Cardiac fibroblast (primary cell): ENCODE measurements at places on chromosomes 1 and 21.

- peak; percentile 73 for DNase-seq
These were observed 18.3 kb upstream of the ARID1A start for GRCh38 chr1:26677306-26678115.

GRCh38 chr1:41673806-41674205 is 189.3 kb upstream of the EDN2 start:
- DNase-seq, result no peak

- peak; percentile 90 for DNase-seq
These were observed 28.8 kb downstream of the SHISA4 start for GRCh38 chr1:201917362-201918033.

- DNase-seq, result no peak
These were observed 77.6 kb upstream of the CHRM3 start for GRCh38 chr1:239308701-239309333.

DNA sequence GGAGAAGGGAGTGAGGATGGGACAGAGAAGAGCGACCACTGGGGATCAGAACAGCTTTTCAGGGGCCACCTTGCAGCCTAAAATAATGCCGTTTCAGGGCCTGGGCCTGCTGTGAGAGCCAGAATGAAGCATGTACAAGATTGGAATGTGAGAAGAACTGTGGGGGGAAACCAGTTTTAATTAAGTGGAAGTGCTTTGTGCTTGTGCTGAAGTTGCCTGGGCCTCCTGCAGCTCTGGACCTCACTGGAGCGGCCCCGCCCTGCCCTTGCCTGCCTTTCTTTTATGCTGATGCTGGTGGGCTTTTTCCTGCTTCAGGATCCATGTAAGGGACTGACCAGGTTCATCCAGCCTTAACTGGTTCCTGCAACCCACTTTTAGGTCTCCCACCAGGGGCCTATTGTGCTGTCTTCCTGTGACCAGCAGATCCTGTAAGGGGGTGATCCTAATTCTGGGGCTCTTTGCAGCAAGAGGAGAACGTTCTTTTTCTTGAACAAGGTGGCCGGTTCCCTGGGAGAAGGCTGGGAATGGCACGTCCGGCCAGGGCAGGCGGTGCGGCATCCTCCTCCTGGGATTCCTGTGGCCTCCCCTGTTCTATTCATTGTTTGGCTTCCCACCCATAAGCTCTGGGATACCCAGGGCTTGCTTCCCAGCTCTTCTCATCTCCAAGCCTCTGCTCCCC is 3.2 kb downstream of the C1orf226 start:
- DNase-seq, result no peak

DNA sequence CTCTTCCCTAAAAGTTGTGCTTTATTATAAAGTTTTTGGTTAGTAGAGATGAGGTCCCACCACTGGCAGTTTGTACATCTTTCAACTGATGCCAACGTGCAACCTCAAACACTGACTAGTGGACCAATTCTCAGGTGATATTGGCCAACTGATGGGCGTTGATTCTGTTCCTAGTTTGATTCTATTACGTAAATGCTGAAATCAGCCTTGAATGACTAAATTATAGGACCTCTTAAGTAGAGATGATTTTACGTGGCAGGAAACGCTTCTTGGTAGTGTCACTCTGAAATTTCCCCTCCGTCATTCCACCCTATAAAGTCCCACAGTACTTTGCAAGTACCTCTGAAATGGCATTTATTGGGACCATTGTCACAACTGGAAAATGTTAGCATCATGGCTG is 8.8 kb upstream of the FNDC7 start:
- peak; percentile 73 for DNase-seq

GRCh38 chr1:53108646-53109580 is 33.5 kb downstream of the SLC1A7 start:
- peak; percentile 16 for DNase-seq

- no peak for DNase-seq
These were observed 2.5 kb downstream of the KRTAP10-11 start for GRCh38 chr21:44648557-44649311.

GRCh38 chr21:33684923-33685560 is 42.7 kb downstream of the ITSN1 start:
- peak; percentile 49 for DNase-seq

DNA sequence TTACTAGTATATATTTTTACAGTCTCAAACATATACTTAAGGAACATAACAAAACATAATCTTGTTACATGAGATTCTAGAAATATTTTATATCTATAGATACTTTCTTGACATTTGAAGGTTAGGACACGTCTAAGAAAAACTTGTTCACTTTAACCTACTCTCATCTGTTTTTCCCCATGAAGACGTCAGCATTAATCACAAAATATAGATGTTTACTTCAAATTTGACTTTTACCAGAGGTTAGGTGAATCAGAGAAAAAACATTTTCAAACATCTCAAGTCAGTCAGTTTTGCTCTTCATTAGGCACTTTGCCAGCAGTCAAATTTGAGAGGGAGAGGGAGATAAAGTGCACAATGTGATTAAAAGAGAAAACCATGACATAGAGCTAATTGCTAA is 47.7 kb downstream of the BRINP3 start:
- DNase-seq, result no peak

- DNase-seq, result peak; percentile 81
These were observed 85.7 kb downstream of the NENF start for GRCh38 chr1:212518188-212519054.

DNA sequence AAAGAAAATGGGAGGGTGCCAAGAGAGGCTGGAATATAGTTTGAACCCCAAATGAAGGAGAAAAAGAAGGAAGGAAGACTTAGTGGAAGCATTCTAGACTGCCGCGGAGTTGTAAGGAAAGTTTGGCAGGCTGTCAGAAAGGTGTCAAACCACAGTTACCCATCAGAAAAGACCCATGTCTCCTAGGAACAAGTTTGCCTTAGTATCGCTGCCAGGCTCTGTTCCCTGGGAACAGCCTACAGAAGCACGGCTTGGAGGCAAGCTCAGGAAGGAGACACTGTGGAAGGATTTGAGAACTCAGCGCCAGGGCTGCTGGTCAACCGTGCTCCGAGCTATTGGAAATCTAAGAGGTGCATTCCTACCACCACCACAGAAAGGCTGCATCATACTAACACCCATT is 197.4 kb downstream of the RRAGC start:
- DNase-seq, result no peak
